Stimulated activated CD4-positive, alpha-beta T cell treated with anti-CD3 and anti-CD28 coated beads, Interleukin-12 subunit alpha, Interleukin-12 subunit beta, amount 100 ng/mL, for 4 hours (primary cell): ENCODE measurements at places on chromosomes 1 and 21.

- no peak for DNase-seq
These were observed 38.7 kb downstream of the ALPL start for GRCh38 chr1:21547876-21548275.

GRCh38 chr1:173868266-173869020 is at the start of gene ZBTB37:
Gene ZBTB37 (plus strand): TSS chr1:173868380. CDS start chr1:173870226, 1,846 bp downstream.
- DNase-seq, result peak; percentile 96

GRCh38 chr1:2301607-2302291 is 73.6 kb downstream of the SKI start:
- no peak for DNase-seq

GRCh38 chr1:85109475-85109874 is 61.2 kb upstream of the MCOLN3 start:
- peak; percentile 5 for DNase-seq

- DNase-seq, result no peak
These were observed 44.4 kb upstream of the ANGPTL7 start for GRCh38 chr1:11144570-11145256.

- DNase-seq, result no peak
These were observed 60.5 kb upstream of the HP1BP3 start for GRCh38 chr1:20847611-20848080.

DNA sequence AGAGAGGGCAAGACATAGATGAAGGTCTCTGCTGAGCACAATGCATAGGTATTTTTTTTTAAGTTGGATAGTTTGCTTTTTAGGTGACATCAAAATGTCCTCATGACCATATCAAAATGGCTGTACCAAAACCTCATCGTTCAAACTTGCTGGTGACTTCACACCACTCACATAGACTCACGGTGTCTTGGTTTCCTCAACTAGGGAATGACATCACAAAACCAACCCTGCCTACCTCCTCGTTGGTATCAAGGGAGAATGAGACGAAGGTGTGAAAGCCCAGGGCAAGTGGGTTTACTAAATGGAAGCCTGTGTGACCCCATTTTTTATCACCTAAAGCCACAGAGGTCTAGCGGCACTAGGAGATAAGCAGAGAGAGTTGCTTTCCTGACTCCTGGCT is 1.6 kb downstream of the PIGR start:
- no peak for DNase-seq

- no peak for DNase-seq
These were observed 5.3 kb downstream of the PRUNE1 start for GRCh38 chr1:151013518-151013917.

DNA sequence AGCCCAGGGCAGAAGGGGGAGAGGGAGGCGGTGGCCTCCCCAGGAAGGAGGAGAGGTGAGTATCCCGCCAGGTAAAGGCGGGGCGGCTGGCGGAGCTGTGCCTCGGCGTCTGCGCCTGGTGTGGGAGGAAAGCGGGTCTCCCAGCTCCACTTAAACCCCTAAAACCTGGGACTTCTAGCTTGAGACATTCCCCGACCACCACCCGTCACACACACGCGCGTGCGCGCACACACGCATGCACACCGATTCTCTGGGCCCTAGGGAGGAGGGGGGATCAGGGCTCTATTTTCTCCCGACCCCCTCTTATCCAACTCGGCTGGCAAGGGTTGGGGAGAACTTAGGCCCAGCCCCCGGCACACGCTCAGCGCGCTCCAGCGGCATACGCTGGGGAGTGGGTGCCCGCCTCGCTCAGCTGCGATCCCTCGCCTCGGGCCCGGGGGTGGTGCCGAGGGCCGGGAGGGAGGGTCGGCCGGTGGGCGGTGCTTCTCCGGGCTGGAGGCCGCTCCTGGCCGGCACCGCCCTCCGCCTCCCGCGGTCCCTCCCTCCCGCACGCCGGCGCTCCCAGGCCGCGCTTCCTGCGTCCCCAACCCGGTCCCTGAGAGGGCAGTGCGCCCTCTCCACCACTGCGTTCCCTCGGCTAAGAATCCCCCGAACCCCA is at the start of gene TMEM51:
Gene TMEM51, plus strand, starts transcription at position 564 of the 658 bp plus-strand sequence. CDS start 61,341 bp downstream, outside the sequence.
- no peak for DNase-seq

DNA sequence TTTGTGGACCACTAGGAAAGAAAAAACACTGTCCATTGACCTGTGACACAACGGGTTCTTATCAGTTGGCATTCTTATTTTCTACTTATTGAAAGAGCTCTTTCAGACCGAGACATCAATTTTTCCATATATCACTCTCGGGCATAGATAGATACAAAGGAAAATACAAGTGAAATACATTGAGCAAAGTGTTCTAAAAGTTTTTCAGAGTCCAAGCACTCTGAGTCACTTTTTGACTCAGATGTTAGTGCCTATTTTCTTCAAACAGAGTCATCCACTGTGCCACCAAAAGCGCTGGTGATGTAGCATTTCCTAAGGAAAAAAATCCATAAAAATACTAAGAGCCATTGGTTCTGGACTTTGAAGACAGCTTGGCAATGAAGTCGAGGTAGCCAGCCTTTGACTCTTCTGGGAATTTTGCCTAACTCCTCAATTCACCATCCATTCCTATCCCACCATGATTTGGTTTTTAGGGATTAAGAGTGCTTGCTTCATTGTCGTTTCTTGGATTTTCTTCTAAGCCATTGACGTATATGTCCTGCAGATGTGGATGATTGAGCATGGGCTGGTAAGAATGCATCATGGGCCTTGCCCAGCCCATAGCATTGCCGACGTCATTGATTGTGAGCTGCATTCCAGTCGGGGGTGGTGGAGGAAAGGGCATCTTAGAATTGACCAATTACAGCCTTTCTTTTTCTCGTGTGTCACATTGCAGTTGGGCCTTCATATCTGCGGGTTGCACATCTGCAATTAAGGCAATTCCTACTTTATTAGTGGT is 10.6 kb downstream of the GALNT2 start:
- no peak for DNase-seq

GRCh38 chr1:201032408-201032807 is 8.9 kb upstream of the KIF21B start:
- DNase-seq, result no peak

DNA sequence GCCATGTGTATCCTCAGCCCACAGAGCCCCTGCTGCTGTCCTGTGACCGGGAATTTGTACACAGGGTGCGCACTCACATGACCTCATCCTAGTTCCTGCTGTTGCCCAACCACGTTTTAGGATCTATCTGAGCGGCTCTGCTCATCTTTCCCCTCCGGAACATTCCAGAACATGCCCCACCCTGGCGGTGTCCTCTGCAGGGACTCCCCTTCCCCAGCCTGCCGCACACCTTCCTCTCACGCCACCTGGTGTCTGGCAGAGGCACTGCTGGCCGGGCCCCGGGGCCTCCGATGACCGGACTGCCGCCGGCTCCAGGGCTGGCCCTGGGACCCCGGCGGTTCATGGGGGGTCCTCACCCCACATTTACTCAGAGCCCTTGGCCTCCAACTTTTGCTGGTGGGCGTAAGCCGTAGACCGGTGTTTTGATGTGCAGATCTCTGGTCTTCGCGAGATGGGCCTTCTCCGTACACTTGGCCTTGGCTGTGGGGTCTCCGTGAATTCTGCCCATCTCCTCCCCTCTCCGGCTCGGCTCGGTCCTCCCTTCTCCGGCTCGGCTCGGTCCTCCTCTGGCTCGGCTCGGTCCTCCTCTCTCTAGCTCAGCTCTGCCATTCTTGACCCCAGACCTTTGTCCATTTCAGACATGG is 29.5 kb downstream of the ARHGEF16 start:
- peak; percentile 48 for DNase-seq

DNA sequence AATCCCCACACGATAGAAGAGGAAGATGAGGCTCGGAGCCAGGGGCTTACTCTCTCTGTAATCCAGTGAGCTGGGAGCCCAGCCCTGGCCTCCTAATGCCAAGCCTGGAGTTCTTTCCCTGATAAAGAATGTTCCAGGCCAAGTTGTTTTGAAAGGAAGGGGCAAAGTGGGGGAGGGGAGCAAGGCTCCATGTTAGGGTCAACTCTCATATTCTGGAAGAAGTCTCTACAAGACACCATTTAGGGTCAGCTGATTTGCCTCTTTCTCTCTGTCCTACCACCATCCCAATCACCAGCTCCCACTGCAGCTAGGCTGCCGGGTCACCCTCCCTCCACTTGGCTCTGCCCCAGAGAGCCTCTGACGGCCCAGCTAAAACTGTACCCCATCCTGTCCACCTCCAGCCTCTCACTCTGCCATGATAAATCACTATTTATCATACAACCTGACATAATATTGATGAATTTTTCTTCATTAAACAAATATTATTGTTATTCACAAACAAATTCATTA is 95.0 kb downstream of the GLIS1 start:
- DNase-seq, result no peak

GRCh38 chr1:6861075-6861724 is 75.9 kb downstream of the CAMTA1 start:
- no peak for DNase-seq

DNA sequence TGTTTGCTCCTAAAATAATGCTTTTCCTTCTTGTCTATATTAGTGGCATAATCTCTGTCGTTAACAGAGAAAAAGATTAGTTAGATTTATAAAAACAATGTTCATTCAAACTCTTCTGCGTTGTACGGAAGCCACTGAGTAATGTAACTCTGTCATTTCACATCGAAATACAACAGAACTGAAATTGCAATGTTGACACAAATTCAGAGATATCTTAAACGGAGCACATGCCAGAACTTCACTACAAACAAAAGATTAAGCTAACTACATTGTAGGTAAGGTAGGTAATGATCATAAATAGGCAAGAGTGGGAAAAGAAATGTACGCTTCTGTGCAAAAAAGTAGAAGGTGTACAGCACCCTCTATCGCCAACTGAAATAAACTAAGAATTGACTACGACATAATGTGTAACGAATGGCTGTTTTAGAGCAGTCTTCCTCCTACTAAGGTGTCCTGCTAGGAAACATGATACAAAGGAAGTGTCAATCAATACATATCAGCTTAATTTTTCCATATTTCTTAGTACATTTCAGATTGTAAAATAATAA is 56.6 kb downstream of the PCNX2 start:
- no peak for DNase-seq

DNA sequence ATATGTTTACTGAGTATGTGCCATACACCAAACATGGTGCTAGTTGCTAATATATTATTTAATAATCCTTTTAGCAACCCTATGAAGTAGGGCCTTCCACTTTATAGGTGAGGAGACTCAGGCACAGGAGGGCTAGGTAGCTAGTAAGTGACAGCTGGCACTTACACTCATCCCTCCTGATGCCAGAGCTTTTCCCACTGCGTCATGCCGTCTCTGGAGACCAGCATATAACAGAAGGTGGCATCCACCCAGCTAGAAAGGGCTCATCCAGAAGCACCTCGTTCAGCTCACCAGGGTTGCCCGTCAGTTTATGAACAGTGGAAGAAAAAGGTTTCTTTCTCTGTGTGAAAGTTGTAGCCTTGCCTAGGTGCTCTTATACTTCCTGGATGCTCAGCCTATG is 108.9 kb downstream of the NOS1AP start:
- no peak for DNase-seq

DNA sequence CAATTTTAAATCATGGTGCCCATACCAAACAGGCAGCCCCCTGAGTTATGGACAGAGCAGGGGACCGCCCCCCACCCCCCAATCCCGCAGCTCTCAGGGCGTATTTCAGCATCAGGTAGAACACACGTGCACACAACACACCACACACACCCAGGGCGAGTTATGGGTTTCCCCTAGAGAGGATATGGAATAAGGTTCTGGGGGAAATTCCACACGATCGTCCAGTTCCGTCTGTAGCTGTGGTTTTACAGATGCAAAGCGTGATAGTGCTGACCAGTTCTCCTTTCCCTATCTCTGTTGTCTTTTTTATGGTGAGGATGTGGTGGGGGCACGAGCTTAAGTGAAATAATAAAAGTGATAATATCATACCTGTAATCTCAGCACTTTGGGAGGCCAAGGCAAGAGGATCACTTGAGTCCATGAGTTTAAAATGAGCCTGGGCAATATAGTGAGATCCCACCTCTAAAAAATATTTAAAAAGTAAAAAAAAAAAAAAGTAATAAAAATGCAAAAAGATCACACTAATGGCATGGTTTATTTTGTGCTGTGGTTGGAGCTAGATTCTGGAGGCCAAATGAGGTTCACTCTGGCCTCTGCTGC is 25.1 kb downstream of the C2CD2 start:
- no peak for DNase-seq

DNA sequence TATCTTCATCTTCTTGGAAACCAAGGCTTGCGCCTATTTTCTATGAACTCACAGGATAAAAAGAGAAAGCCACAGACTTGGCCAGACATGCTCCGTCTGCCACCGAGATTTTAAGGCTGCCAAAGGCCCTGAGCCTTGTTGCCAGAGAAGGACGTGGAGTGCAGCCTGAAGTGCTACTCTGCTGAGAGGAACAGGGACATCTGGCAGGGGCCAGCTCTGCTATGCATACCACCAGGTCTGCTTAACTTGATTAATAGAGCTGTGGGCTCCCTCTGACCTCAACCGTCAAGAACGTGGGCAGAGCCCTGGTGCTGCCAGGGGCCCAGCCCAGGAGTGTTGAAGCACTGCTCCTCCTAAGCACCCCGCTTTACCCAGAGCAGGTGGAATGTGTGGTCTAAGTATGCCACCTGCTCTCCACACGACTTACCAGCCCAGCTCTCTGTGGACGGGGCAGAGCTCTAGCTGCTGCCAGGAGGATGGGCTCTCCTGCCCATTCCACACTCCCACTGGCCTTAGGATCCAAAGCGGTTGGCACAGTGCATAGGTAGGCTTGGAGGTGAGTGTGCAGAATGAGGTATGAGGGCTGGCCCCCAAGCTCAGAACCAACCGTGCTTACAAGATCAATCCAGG is 10.6 kb downstream of the HCRTR1 start:
- DNase-seq, result no peak

DNA sequence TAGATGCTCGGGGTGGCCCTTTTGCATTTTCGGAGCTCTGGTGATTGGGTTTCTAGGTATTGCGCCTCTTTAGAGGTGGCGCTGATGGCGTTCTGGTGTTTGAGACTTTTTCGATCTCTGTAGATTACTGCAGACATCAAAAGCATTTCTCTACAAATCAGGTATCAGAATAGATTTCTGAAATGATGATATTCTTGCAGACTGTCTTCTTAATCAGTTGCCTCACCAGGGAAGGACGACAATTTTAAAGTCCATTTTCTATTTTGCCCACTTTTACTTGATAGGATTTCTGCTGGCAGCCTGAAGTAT is 65.2 kb upstream of the VAMP3 start:
- DNase-seq, result no peak

GRCh38 chr1:171222936-171223335 is 25.4 kb upstream of the FMO1 start:
- DNase-seq, result no peak

DNA sequence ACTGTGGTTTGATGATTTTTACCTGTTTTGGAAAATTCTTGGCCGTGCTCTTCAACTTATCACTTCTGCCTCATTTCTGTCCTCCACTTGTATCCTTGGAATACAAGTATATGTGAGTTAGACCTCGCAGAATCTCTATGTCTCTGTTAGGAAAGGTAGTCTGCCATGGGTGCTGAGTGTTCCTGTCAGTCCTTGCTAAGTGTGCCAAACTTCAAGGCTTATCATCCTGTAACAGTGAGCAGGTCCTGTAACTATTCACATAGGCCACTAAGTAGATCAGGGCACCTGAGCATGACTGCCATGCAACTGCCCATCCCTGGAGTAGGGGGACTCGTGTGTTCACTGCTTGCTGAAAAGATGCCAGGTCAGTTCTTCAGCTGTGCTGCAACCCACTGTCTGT is 24.2 kb upstream of the BMP8B start:
- no peak for DNase-seq

GRCh38 chr1:185400052-185400451 is 83.0 kb upstream of the IVNS1ABP start:
- no peak for DNase-seq

- DNase-seq, result no peak
These were observed 164.7 kb upstream of the RGS18 start for GRCh38 chr1:191993549-191993948.
